ENCODE measurements at places on chromosomes 7 and 10.

- DNase-seq: no peak
Observed at GRCh38 chr7:29809533-29810155, 3.3 kb downstream of the WIPF3 start.

DNA sequence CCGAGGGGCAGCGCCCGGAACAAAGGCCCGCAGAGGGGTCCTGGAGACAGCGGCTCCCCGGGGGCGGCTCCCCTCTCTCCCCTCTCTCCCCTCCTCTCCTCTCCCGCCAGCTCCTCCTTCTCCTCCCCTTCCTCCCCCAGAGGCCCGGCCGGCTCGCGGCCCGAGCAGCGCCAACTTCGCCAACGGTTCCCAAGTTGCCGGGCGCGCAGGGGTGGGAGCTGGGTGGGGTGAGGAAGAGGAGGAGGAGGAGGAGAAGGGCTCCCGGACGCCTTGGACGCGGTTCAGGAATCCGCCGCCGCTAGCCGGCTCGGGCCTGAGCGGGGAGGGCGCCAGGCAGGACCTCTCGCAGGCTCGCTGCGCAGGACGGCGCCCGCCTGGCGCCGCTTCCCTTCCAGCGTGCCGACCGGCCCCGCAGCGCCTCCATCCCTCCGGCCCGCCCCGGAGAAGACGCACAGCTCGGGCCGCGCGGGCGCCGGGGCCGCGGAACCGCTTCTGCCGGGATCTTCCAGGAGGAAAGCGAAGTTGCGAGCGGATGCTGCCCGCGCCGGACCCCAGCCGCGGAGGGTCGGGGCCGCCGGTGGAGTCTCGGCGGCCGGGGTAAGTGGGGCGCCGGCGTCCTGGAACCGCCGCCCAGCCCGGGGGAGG lies at the start of gene CHST3:
TSS of gene CHST3 (plus strand) at position 298 of the 645 bp plus-strand sequence. CDS start 41,448 bp downstream, outside the sequence.
- no peak for DNase-seq

DNA sequence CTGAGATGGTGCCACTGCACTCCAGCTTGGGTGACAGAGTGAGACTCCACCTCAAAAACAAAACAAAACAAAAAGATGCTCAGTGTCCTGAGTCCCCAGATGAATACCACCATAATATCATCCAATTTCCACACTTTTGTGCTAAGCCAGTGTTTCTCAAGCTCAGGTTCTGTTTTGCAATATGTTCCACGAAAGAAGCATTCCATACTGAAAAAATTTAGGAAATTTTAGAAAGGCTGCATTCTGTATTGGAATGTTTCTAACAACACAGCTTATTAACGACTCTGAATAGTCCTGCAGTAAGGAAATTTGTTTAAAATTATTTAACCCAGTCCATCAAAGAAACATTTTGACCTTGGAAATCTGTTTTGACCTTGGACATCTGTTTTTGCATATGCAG lies 142.4 kb downstream of the EPC1 start:
- no peak for DNase-seq

GRCh38 chr10:19169041-19169440 lies 120.4 kb downstream of the MALRD1 start:
- DNase-seq: no peak

Data from CD4-positive, alpha-beta T cell treated with Interleukin-2 at 100 ng/mL for 4 hours (primary cell).